ENCODE measurements at places on chromosomes 3 and 15.

- no peak for DNase-seq
These were observed 118.7 kb downstream of the GABRG3 start for GRCh38 chr15:27089676-27090075.

- peak; percentile 73 for DNase-seq
These were observed 395 bp downstream of the ZFAND6 start for GRCh38 chr15:80059786-80060355.

- DNase-seq = peak; percentile 24
These were observed 2.6 kb downstream of the LRRC3B start for GRCh38 chr3:26625187-26625586.

DNA sequence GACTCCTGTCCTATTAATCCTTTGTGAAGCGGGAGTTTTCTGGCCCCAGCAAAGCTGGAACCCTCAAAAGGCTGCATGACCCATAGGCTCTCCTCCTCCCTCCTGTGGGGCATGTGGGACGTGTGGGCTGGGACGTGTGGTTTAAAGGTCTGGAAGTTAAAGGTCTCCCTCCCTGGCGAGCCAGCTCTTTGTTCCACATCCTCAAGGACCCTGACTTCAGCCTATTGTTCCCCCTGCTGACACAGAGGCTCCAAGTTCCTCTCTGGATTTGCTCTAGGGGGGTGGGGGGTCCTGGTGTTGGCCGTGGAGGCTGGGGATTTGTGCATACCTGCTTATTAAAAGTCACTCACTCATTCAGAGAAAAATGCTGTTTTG is 44.2 kb downstream of the SMAD6 start:
- no peak for DNase-seq

DNA sequence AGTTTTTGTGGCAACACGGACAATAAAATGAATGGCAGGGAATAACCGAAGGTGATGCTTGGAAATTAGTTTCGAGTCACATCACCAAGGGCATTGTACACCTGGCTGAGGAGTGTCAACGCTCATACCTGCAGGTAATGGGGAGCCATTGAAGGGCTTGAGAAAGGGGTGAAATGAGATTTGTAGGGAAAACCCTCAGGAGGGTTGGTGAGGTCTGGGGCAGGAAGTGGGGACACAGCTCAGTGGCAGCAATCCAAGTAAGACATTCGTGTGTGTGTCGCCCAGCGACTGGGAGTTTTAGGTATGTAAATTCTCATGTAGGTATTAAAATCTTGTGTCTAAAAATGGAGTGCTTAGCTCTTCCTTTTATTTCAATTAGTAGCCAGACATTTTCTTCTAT is 14.3 kb downstream of the PARP14 start:
- DNase-seq = no peak

DNA sequence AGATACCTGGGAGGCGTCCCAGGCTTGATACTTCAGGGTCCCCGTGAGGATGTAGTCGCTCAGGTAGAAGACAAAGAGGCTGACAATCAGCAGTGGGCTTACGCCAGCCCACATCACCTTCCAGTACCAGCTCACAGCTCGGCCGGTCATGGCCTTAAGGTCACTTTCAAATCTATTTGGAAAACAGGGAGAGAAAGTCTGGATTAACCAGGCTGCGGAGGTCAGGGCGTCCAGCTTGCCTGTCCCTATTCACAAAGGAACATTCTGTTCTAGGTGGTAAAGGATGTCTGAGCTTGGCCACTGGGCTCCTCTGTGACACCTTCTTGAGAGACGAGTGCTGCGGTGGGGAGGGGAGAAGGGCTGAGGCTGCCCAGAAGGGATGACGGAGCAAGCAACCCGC is 36.5 kb downstream of the SLC6A20 start:
- no peak for DNase-seq

DNA sequence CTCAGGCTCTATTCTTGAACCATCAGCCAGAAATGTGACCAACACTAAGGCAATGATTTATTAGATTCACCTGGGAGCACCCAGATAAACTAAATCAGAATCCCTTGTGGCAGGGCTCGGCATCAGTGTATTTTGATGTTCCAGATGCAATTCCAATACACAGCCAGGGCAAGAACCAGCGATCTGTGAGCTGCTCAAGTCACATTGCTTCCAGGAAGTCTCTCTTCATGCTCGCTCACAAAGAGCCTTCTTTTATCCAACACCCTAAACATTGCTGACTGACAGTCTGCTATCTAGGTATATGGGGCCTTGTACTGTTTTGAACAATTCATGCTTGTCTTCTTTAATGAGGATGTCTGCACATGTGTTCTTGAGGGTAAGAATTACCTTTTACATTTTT is 40.9 kb upstream of the GOLGA8J start:
- DNase-seq = no peak
